Activated T-cell treated with anti-CD3 and anti-CD28 coated beads, Interleukin-2, amount 50 U/mL, for 1 hour (primary cell): ENCODE measurements at places on chromosomes 13 and 19.
A peak's percentile ranks its signal among the peaks of the same experiment; 100 is the strongest.

- no peak for DNase-seq
These were observed 15.7 kb downstream of the ZNF66 start for GRCh38 chr19:20791806-20792205.

GRCh38 chr13:106382534-106382933 is 152.9 kb downstream of the EFNB2 start:
- no peak for DNase-seq

DNA sequence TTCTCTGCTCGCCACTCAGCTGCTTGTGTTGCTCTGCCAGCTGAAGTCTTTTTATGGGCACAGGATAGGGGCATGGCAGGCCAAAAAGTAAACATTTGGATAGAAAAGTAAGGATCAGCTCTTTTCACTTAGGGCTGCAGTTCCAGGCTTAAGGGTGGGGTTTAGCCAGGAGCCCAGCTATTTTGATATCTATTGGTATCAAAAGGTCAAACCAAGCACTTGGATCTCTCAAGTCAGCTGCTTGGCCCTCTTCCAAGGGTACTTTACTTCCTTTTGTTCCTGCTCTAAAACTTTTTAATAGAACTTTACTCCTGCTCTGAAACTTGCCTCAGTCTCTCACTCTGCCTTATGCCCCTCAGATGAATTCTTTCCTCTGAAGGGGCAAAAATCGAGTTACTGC is 55.7 kb upstream of the ABCC4 start:
- DNase-seq = no peak

GRCh38 chr19:4722671-4723594 is 709 bp downstream of the DPP9 start:
- DNase-seq = no peak

DNA sequence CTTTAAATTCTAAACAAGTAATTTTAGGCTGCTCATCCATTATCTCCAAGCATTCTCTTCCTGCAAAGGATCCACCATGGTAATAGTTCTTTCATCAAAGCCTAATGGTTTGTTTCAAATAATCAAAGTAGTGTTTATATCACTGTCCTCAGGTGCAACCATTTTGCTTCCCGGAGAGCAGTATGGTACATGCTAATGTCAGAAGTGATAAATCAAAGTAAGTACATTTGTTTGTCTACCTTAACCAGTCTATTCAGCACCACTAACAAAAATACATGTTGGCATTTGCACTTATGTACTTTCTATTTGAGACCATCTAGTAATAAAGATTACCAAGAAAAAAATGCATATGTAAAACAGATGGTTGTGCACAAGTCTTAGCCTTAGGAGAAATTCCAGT is 37.5 kb downstream of the DACH1 start:
- DNase-seq = no peak

DNA sequence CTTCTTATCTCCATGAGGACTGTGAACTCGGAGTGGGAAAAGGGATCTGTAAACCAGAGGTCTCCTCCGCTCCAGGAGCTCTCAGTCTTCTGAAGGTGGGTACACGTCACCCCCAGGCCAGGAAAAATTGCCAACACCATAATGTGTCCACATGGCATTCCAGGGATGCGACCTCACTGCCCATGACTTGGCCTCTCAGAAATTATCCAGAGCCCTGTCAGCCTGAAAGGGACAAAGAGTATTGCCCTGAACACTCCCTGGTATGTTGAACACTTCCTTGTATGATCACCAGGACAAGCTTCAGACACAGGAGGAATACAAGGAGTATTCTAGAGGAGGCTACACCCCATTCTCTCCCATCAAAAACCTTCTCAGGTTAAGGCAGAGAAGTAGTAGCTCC is 81.0 kb upstream of the SLC7A1 start:
- DNase-seq = no peak

DNA sequence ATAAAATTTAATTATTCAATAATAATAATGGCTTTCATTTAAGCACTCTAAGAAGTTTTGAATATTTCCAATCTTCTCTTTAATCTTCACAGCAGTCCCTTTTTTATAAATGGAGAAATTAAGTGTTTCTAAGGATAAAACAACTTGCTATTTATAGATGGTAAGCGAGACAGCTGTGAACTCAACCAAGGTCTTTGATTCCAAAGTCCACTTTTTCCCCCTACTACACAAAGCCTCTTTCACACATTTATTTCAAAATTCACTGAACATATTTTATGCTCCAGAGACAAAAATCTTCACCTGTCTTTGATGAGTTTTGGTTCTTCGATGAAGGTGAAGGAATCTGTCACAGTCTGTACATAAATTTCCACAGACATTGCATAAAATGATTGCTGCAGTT is 34.4 kb upstream of the FBXL3 start:
- DNase-seq = no peak

DNA sequence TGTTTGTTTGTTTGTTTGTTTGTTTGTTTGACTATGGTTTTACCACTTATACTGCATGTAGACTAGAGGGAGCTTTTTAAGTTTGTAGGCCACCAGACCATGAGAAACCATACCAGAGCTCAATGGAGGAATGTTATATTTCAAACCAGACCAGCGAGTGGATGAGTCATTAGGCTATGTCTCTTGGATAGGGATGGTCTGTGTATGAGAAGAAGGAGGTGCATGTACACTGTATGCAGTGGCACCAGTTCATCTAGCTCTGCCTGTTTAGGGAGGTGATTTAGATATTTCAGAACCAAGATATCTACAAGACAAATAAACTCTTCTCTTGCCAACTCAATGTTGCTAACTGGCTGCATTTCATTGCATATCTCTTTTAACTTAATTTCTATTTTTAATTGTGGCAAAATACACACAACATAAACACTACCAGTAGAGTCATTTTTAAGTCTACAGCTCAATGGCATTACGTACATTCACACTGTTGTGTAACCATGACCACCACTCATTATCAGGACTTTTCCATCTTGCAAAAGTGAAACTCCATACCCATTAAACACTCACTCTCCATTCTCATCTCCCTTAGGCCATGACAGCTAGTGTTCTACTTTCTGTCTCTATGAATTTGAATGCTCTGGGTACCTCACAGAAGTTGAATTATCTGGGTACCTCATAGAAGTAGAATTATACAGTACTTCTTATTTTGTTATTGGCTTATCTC is 29.2 kb downstream of the SYDE1 start:
- DNase-seq = no peak

GRCh38 chr13:55653497-55653896 is 1487.2 kb upstream of the PRR20A start:
- DNase-seq = no peak

GRCh38 chr19:3785451-3785937 is 687 bp downstream of the MATK start:
- DNase-seq = peak; percentile 36

DNA sequence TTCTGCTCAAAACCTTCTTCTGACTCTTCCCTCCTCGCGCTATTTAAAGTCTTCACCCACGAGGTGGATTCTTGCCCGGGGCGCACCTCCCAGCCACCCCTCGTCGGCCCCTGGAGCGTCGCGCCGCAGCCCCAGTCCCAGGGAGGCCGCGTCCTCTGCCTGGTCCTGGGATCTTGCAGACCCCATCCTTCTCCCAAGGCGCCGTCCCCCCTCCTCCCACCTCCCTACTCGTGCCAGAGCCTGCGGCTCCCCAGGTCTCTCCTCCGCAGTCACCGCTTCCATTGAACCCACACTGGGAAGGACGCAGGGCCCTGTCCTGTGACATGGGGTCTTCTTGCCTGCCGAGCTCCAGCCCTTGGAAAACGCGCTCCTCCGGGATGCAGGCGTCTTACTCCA is 486 bp downstream of the ZNF808 start:
- DNase-seq = no peak

DNA sequence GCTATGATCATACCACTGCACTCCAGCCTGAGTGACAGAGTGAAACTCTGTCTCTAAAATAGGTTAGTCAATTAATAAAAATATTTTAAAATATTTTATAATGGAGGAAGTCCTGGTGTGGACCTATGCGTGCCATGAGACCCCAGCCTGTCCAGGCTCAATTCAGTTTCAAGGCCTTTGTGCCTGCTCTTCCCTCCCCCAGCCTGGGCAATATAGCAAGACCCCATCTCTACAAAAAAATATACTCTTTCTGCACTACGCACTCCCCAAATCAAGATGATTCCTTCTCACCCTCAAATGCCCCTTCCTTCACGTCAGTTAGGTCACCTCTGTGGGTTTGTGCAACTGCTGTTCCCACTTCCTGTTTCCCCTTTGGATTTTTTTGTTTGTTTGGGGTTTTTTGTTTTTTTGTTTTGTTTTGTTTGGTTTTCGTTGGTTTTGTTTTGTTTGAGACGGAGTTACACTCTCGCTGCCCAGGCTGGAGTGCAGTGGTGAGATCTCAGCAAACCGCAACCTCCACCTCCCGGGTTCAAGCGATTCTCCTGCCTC is 1.4 kb upstream of the HSH2D start:
- no peak for DNase-seq

- DNase-seq = no peak
These were observed 12.6 kb upstream of the TM6SF2 start for GRCh38 chr19:19285686-19286085.

DNA sequence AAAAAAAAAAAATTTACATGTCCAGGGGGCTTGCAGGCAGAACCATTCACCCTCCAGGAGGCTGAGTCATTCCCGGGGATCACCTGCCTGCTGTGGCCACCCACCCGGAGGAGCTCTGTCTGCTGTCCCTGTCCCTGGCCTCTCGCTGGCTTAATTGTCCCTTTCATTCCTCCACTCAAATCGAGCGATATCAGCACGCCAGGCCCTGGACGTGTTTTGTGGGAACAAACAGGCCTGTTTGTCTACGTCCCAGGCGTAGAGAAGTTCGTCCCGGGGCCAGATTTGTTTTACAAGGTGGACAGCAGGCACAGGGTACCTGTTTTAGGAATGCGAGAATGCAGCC is 21.2 kb downstream of the SULT2B1 start:
- no peak for DNase-seq

DNA sequence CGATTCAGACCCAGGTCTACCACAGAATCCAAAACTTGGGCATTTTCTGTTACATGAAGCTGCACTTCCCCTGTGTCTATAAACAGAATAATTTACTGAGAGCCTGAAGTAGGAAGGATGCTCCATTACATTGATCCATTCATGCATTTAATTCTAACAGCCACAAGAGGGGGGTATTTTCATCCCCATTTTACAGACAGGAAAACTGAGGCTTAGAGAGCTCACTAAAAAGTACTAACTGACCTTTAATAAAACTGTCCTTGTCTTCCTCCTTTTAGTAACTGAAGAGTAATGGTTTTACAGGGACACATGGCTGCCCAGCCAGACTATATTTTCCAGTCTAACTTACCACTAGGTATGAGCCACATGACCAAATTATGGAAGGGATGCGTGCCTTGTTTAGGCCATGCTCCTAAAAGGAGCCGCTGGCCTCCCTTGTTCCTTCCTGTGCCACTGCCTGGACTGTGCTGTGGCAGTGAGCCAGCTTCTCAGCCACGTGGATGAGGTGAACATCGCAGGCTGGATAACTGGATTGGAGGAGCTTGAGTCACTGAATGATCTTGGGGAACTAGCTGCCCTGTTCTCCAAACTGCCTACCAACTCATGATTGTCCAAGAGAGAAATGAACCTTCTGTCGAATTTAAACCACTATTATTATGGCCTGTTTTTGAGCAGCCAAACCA is 108.3 kb downstream of the DOCK9 start:
- no peak for DNase-seq

- no peak for DNase-seq
These were observed 18.8 kb upstream of the RANBP3 start for GRCh38 chr19:5996623-5997320.

DNA sequence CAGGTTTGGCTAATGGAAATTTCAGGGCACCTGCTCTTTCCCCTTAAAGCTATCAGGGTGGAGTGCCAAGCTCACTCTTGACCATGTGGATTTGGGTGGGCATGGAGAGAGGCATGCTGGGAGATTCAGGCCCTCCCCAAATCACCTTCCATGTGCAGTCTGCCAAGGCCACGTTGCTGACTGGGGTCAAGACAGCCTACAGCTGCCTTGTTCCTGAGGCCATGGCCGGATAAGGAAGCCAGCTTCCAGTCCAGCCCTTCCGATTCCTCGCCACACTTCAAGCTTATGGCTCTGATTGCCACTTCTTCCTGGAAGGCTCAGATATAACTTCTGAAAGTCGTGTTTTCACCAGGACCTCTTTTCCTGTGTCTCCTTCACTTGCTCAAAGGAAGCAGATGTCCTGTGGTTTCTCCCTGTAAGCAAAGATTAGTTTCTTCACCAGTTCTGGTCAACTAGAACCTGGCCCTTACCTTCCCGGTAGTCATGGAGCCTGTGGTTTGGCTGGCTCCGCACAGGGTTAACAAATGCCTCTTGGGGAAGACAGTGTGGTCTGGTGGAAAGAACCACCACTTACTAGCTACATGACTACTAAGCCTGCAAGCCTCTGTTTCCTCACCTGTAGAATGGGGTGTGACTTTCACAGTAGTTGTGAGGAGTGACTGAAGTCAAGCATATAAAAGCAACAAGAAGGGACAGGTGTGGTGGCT is 16.1 kb upstream of the TPT1 start:
- no peak for DNase-seq

- DNase-seq = no peak
These were observed 24.0 kb downstream of the USP12 start for GRCh38 chr13:27147530-27148170.

DNA sequence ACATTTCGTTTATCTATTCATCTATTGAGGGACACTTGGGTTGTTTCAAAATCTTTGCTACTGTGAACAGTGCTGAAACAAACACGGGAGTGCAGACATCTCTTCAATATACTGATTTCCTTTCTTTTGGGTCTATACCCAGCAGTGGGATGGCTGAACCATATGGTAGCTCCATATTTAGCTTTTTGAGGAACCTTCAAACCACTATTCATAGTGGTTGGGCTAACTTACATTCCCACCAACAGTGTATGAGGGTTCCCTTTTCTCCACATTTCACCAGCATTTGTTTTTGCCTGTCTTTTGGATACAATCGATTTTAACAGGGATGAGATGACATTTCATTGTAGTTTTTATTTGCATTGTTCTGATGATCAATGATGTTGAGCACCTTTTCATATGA is 798.2 kb downstream of the UQCRFS1 start:
- no peak for DNase-seq

- no peak for DNase-seq
These were observed 14.3 kb upstream of the MCF2L start for GRCh38 chr13:112954488-112955270.

GRCh38 chr19:10691883-10692282 is 9.4 kb upstream of the QTRT1 start:
- DNase-seq = no peak

GRCh38 chr13:75432045-75432444 is 49.9 kb downstream of the TBC1D4 start:
- DNase-seq = no peak

DNA sequence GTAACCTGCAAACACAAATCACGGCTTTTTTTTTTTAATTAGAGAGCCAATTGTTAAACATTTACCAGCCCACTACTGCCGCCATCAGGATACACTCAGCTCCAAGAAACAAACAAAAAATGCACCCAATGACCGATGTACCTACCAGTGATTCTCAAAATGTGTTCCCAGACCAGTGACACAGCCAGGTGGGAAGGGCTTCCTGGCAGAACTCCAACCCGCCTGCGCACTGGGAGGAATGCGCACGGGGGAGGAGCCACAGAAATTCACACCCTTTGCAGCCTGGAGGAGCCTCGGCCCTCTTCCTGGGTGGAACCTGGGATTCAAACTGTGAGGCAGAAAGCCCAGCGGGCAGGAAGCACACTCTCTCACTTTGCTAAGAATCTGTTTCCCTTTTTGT is 255.9 kb downstream of the TBC1D4 start:
- no peak for DNase-seq
